ENCODE measurements at places on chromosomes 2 and 18.

GRCh38 chr2:225192869-225193268 is 150.6 kb upstream of the DOCK10 start:
- DNase-seq: no peak

GRCh38 chr2:123715467-123715982 is 309.6 kb upstream of the CNTNAP5 start:
- DNase-seq: no peak

DNA sequence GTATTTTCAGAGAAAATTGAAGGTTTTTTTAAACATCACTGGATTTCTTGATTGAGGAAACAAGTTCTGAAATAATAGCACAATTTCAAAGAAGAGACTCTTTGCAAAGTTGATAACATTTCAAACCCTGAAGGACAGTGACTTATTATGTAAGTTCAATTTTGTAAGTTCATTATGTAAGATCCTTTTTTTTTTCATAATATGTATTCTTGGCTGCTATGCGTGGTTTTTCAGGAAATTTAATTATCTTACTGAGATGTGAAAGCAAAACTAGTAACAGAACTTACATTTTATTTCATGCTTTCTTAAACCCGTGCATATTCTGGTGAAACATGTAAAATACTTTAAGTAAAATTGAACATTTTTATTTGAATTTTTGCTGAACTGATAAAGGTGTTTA is 65.4 kb downstream of the RIF1 start:
- DNase-seq: no peak

DNA sequence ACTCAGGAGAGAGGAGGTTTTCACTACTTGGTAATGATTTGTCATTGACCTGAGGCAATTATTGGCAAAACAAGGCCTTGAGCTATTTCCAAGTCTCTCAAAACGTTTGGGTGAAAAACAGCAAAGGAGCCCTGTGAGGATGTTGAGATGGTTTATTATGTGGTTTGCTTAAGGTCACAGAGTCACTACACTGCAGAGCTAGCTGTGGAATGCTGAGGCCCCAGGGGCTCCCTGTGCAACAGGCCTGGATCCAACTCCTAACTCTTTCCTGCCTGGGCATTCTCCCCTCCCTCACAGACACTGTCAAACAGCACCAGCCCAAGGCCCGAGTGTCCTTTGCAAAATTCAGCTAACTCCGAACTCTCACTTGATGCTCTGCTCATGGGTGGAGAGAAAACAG is 754.6 kb upstream of the SOX11 start:
- no peak for DNase-seq

DNA sequence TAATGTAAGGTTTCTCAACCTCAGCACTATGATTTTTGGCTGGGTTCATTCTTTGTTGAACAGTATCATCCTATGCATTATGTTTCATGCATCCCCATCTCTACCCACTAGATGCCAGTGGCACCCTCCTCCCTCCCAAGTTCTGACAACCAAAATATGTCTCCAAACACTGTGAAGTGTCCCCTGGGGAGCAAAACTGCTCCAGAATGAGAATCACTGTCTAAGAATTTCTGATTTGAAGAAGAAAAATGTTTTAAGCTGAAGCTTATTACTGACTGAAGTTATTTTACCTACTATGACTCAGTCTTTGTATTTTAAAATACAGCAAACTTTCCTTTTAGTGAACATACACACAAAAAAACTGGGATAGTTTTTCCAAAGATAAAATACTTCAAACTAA is 3.4 kb downstream of the THADA start:
- no peak for DNase-seq

GRCh38 chr2:150282357-150282756 is 205.1 kb downstream of the RND3 start:
- DNase-seq: no peak

DNA sequence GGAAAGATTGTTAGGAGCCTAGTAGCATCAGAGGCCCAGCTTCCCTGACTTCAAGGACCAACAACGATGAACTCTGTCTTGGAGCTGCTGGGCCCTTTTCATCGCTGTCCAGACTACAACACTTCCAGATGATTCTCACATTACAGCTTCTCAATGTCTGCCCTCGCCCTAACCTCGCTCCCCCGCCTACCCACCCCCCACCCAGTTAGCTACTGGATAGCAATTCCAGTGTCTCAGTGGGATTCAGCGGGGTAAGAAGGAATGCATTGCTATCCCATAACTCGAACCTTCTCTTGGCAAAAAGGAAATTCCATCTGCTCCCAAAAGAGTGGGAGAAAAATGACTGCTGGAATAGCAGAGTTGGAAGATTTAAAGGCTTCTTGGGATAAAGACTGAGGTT is 65.0 kb downstream of the RPL37A start:
- no peak for DNase-seq

GRCh38 chr2:53467467-53468180 is 300.0 kb upstream of the CHAC2 start:
- DNase-seq: no peak

GRCh38 chr2:191051825-191052778 is 38.1 kb upstream of the STAT1 start:
- DNase-seq: no peak

DNA sequence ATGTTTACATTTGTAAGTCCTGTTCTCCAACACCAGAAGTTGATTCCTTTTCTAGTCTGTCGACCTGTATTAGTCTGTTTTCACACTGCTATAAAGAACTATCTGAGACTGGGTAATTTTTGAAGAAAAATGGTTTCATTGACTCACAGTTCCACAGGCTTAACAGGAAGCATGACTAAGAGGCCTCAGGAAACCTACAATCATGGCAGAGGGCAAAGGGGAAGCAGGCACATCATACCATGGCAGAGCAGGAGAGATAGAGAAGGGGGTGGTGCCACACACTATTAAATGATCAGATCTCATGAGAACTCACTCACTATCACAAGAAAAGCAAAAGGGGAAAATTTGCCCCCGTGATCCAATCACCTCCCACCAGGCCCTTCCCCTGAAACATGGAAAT is 112.8 kb upstream of the MAP3K20 start:
- no peak for DNase-seq

- no peak for DNase-seq
These were observed 143.8 kb downstream of the SH3BP4 start for GRCh38 chr2:235095569-235095968.

- no peak for DNase-seq
These were observed 20.1 kb upstream of the YES1 start for GRCh38 chr18:832085-832681.

DNA sequence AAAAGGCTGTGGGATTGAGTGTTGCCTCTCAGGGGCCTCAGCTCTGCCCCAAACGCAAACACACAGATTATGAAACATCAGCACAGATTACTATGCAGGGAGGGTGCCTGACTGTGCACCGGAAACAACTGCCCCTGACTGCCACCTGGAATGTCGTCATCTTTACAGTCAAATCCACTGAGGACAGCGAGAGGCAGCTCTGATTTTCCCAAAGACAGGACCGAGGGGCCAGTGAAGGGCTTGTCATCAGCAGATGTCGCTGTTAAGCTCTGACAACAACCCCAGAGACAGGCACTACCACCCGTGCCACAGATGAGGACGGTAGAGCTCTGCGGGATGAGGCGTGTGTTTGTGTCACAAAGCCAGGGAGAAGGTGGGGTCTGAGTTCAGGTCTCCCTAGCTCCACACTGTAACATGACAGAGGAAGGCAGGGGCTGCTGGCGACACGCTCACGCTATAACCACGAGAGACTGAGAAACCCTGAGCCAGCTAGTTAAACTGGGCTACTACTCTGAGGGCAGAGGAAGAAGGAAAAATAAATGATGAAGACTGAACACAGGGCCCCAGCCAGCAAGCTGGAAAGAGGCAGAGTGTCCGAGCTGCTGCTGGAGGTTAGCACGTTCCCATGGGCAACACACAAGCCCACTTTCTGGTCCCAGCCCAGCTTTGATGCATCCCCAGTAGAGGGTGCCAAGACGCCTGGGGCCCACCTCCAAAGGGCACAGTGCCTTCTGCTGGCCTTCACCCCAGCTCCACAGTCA is 47.0 kb downstream of the PARD6G start:
- DNase-seq: no peak

DNA sequence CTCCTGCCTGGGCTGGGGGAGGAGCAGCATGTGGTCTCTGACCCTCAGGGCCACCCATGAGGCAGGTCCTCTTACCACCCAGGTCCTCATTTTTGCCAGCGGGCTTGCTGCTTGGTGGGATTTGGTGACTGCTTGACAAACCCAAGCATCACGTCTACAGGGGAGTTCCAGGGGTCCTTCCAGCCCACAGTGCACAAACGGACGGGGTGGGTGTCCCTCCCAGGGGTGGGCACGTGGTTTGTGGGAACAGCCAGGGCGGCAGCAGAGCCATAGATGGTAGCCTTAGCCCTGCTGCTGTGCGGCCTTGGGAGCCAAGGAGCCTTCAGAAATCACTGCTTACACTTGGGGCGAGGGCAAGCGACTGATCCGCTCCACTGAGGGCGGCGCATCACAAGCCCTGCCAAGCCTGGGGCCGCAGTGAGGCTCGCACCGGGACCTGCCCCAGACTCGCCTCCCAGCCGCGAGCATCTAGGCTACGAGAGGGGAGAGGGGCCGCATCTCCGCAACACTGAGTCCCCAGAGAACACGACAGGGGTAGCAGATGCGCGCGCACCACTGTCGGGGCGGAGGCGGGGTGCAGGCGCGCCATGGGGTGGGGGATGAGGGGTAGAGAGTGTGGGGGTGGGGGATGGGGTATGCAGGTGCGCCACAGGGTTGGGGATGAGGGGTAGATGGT is 36.9 kb downstream of the SNED1 start:
- peak; percentile 87 for DNase-seq

GRCh38 chr2:127134833-127135830 is 28.2 kb upstream of the BIN1 start:
- peak; percentile 88 for DNase-seq

DNA sequence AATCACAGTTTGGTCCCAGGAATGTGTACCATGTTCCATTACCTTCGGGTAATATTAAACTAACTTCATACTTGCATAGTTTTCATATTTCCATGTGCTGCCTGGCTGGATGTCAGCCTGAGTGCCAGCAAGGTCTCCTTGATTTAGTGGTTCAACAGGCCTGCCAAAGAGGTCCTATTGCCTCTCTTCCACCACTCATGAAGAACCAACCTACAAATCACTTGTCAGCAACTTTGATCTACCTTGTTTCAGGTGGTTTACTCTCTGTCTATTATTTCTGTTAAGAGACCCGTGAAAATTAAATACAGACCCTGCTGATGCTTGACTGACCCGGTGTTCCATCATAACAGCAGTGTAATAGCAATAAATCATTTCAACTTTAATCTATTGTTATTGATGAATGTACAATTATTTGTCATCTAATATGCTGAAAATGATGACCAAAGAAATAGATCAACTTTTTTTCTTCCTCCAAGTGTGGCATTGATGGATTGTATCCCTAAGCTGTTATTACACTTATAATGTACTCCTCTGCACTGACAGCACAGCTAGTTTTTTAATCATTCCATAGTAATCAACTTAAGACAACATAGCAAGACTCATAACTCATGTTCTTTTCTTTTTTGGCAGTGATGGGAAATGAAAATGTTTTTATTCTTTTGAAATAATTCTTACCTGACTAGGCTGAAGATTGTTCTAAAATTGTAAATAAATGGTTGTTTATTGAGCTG is 1220.2 kb upstream of the ACVR2A start:
- no peak for DNase-seq

GRCh38 chr2:23387221-23387550 is 2.2 kb downstream of the KLHL29 start:
- no peak for DNase-seq

DNA sequence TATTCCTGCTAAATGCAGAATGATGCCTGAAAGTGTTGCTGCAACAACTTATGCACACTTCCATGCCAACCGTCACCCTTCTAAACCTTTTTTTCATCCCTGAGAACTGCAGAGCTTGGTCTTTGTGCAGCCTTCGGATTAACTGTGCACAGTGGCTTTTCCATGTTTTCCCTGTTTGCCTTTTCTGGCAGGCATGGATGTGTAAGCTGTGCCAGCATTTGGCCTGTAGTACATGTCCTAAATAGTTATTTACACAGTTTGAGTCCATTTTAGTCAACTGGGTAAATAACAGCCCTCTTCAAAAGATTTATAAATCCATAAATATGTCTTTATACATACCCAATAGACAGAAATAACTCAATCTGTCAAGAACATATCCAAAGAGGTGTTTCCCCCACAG is 31.5 kb downstream of the MEIS1 start:
- no peak for DNase-seq

DNA sequence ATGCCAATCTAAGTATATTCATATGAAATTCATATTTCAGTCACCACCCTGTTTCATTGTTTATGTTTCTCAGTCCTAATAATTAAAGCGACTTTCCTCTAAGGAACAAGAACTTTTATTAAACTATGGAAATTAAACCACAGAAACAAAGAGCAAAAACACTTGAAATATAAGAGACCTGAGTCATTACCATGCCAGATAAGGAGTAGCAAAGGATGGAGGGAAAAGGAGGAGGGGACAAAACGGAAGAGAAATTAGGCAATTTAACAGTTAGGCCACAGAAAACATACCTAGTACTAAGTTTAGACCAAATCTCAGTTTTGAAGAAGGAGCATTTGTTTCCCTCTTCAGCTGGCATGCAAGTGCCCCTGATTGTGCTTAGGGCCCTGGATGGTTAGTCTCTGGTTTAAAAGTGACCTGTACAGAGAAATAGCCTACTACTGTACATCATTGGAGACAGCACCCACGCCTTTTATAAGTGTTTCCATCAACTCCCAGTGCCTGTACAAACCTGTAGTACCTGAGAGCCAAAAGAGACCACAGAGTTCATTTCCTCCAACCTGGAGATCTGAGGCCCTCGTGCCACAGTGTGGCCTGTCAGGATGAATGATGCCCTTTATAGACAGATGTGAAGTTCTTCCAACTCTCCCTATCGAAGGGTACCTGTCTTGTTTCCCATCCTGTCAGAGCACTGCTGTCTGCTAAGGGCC is 74.5 kb downstream of the SPATS2L start:
- no peak for DNase-seq

DNA sequence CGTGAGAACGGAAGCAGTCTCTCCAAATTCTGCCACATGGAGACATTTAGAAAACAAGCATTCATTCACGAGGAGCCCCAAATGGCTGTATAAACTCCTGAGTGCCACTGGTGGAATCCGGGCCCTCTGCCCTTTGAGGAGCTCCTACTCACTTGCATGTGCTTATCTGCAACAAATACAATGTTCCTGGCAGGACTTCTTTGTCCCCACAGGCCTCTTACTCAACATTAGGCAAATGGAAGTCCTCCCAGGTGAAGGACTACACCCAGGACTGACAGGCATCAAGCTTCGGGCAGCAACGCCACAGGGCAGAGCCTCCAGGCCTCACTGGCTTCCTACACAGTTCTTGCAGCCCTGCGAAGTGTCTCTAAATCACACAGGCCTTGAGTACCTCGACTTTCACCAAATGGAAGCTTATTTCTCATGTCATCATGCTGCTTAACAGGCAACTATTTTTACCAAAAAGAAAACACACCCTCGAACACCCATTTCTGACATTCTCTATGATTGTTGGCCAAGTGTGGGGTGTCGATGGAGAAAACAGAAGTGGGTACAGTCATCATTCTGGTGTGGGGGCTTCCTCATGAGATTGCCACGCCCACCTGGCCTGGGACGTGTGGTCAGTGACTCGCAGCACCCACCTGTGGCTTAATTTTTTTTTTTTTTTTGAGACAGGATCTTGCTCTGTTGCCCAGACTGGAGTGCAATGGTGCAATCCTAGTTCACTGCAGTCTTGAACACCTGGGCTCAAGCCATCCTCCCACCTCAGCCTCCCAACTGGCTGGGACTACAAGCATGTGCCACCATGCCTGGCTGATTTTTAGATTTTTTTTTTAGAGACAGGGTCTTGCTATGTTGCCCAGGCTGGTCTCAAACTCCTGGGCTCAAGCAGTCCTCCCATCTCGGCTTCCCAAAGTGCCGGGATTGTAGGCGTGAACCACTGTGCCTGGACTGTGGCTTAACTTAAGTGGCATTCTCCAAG is 186.8 kb upstream of the GLI2 start:
- no peak for DNase-seq
